Adrenal gland (tissue), 19 donors: ENCODE measurements at places on chromosomes 5 and 9.
A peak's percentile ranks its signal among the peaks of the same experiment; 100 is the strongest.

- peaks cover 10% of the 10 kb centered on the region for H3K4me1 ChIP-seq
- H3K4me3 ChIP-seq: no peak overlapping the region
- H3K27ac ChIP-seq: no peak overlapping the region
- peak; percentile 39 for DNase-seq
Observed at GRCh38 chr5:172144291-172144815, 43.7 kb downstream of the STK10 start.

DNA sequence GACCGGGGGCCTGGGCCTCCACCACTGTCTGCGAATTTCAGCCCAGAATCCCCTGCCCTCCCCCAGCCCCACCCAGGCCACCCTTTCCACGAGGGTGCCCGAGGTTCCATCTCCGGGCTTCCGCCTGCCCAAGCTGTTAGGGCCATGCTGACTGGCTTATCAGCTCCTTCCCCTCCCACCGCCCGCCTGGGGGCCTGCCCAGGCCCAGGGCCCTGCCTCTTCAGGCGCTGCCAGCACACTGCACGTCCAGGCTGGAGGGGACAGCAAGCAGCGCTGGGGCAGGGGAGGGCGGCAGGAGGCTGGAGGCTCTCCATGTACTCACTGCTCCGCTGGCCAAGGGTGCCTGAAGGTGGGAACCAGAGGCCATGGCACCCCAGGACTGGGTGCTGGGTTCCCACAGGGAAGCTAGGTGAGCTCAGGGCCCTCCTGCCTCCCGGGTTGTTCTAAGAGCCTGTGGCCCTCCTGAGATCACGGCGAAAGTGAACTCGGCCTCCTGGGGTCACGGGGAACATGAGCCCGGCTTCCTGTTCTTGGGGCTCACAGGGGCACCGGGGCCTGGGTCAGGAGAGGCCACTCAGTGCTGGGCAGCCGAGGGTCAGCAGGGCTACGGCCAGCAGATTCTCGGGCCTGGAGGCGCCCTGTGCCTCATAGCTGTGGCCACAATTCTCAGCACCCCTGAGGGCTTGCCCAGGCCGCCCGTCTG, 57.7 kb upstream of the EGFL7 start:
- DNase-seq: no peak
- H3K4me1 ChIP-seq: no peaks in the 10 kb centered on the region
- H3K36me3 ChIP-seq: no peaks in the 10 kb centered on the region
- no peaks in the 10 kb centered on the region for H3K27me3 ChIP-seq
- H3K27ac ChIP-seq: no peak overlapping the region

DNA sequence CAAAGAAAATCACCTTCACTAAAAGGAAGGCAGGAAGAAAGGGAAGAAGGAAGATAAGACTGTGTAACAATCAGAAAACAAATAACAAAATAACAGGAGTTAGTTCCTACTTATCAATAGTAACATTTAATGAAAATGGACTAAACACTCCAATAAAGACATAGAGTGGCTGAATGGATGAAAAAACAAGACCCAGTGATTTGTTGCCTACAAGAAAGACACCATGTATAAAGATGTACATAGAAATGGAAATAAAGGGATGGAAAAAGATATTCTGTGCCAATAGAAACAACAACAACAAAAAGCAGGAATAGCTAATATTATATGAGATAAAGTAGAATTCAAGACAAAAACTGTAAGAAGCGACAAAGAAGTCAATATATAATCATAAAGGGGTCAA, 116.8 kb downstream of the LURAP1L start:
- no peaks in the 10 kb centered on the region for H3K27me3 ChIP-seq
- no peaks in the 10 kb centered on the region for H3K36me3 ChIP-seq
- no peak overlapping the region for H3K4me3 ChIP-seq
- no peak overlapping the region for H3K27ac ChIP-seq
- DNase-seq: no peak

DNA sequence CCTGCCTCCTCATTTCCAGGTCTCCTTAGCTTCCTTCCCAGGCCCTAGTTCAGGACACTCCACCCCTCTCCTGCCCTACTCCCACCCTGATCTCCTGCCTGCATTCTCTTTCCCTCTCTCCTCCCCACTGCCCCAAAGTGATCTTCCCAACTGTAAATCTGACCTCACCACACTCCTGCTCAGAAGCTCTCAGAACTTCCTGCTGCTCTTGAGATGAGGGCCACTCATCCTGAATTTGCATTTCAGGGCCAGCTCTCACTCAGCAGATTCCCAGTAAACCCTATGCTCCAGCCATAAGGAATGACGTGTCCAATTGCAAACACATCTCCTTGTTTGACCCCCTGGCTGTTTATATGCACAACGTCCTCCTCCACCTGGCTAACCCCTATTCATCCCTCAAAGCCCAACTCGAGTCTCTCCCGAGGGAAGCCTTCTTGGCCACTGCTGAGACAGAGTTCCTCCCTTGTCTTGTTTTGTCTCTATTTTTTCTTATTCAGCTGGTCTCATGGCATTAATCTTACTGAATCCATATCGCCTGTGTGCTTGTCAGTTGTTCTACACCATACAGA, 95.0 kb downstream of the NSG2 start:
- H3K4me1 ChIP-seq: peaks cover 4% of the 10 kb centered on the region
- no peaks in the 10 kb centered on the region for H3K27me3 ChIP-seq
- no peaks in the 10 kb centered on the region for H3K36me3 ChIP-seq
- DNase-seq: no peak

- no peaks in the 10 kb centered on the region for H3K27me3 ChIP-seq
- H3K4me1 ChIP-seq: peaks cover 8% of the 10 kb centered on the region
- DNase-seq: peak; percentile 63
- no peak overlapping the region for H3K4me3 ChIP-seq
Observed at GRCh38 chr5:140054086-140054689, 11.1 kb upstream of the NRG2 start.

DNA sequence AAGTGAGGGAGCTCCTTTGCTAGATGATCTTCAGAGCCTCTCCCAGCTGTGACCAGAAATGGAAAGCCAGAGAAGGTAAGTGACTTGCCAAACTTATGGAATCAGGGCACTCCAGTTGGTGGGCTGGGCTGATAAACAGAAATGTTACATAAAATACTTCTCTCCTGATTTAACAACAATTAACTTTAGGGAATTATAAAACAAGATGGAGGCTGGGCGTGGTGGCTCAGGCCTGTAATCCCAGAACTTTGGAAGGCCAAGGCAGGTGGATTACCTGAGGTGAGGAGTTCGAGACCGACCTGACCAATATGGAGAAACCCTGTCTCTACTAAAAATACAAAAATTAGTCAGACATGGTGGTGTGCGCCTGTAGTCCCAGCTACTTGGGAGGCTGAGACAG, 899 bp upstream of the MED10 start:
- no peak overlapping the region for H3K4me3 ChIP-seq
- H3K36me3 ChIP-seq: no peaks in the 10 kb centered on the region
- no peak overlapping the region for H3K27ac ChIP-seq
- no peak for DNase-seq
- peaks cover 7% of the 10 kb centered on the region for H3K4me1 ChIP-seq
- no peaks in the 10 kb centered on the region for H3K27me3 ChIP-seq

GRCh38 chr5:10489810-10490426, 48.2 kb downstream of the ROPN1L start:
- H3K36me3 ChIP-seq: no peaks in the 10 kb centered on the region
- no peak for DNase-seq
- no peaks in the 10 kb centered on the region for H3K4me1 ChIP-seq
- no peak overlapping the region for H3K4me3 ChIP-seq

DNA sequence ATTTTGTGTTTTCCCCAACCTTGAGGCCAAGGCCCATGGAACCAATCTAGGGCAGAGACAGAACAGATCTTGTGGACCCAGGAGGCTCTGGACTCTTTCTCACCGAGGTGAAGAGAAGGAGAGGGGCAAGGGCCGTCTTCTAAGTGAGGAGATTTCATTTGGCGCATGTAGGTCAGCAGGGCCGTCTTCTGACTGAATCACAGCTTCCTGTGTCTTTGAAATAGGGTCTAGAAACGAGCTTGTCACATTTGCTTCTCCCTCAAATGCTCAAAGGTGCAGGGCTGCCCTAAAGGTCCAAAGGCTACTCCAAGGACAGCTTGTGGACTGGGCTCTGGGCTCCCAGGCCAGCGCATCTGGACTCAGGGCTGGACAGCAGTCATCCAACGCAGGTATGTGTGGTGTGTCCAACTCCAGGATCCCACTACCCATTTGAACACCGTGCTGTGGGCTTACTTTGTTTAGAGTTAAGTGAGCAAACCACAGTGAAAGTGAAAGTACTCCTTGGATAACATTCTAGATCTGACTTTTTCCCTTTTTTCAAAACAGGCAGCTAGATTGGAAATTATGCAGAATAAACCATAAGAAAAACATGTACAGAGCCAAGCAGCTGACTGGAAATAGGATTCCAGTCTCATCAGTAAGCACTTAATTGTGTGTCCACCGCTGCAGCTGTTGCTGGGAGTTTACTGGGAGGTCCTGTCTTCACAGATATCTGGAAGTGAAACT, 357.0 kb downstream of the GADD45G start:
- no peak overlapping the region for H3K4me3 ChIP-seq

GRCh38 chr9:117315236-117315635, 99.6 kb downstream of the ASTN2 start:
- H3K27me3 ChIP-seq: no peaks in the 10 kb centered on the region
- H3K27ac ChIP-seq: no peak overlapping the region
- H3K36me3 ChIP-seq: no peaks in the 10 kb centered on the region

DNA sequence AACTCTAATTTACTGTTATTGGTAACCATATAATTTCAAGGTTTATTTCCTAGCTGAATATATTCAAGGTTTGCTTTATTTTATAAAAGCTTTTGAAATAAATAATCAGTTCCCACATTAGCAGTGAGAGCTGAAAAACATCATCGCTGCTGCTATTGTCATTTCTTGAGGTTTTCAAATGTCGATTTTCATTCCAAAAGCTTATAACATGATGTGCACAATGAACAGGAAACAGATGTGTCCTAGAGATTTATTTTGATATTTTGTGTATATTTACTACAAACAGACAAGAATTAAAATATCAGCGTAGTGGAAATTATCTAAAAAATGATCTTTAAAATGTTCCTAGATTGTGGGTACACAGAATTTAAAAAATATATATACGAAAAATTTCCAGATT, 10.5 kb upstream of the ITGA1 start:
- no peaks in the 10 kb centered on the region for H3K27me3 ChIP-seq
- no peak overlapping the region for H3K27ac ChIP-seq
- H3K4me1 ChIP-seq: peaks cover 24% of the 10 kb centered on the region
- H3K4me3 ChIP-seq: no peak overlapping the region

- DNase-seq: no peak
- H3K4me1 ChIP-seq: peaks cover 32% of the 10 kb centered on the region
- H3K27ac ChIP-seq: peak overlapping the region; percentile 11
- H3K36me3 ChIP-seq: no peaks in the 10 kb centered on the region
Observed at GRCh38 chr5:154713615-154714125, 41.5 kb upstream of the LARP1 start.

DNA sequence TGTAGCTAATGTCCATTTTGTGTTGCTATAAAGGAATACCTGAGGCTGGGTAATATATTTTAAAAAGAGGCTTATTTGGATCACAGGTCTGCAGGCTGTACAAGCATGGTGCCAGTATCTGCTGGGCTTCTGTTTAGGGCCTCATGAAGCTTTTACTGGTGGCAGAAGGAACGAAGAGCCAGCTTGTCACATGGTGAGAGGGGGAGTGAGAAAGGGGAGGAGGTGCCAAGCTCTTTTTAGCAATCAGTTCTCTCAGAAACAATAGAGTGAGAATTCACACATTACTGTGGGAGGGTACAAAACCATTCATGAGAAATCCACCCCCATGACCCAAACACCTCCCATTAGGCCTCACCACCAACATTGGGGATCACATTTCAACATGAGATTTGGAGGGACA, 340.9 kb downstream of the RASEF start:
- DNase-seq: no peak
- no peak overlapping the region for H3K4me3 ChIP-seq
- no peaks in the 10 kb centered on the region for H3K4me1 ChIP-seq
- no peaks in the 10 kb centered on the region for H3K27me3 ChIP-seq

GRCh38 chr5:122077366-122078115, 518 bp downstream of the LOX start:
- no peak overlapping the region for H3K27ac ChIP-seq
- H3K4me3 ChIP-seq: no peak overlapping the region
- DNase-seq: peak; percentile 10
- no peaks in the 10 kb centered on the region for H3K36me3 ChIP-seq
- no peaks in the 10 kb centered on the region for H3K27me3 ChIP-seq

DNA sequence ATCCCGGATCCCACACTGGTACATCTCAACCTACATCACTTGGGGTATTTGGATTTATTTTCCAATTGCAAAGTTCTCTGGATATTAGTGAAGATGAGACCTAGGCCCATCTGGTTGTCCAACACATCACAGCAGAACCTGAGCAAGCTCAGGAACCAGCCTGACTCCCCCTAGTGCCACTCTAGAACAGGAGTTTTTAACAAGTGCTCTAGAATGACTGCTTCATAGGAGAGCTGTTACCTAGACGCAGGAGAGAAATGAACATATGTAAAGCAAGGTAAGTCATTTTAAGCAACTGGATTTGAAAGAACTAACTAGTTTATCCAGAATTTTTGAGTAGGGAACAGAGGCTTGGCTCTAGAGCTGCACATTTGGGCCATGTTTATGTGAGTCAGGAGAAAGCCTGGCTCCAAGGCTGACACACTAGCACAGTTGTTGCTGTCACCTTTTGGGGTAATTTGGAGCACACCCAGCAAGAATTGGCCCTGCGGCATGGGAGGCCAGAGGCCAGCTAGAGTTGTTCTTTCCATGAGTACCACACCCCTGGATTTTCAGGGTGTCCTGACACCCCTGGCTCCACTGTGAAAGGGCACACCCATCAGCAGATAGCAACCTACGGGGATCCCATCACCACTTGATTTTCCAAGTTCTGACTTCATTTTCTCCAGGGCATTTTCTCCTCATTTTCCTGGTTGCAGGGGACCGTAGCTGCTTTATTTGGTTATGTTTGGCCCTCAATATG, 110.9 kb upstream of the LPAR1 start:
- no peaks in the 10 kb centered on the region for H3K27me3 ChIP-seq
- H3K36me3 ChIP-seq: no peaks in the 10 kb centered on the region
- no peak overlapping the region for H3K27ac ChIP-seq
- no peak overlapping the region for H3K4me3 ChIP-seq
- H3K4me1 ChIP-seq: no peaks in the 10 kb centered on the region

GRCh38 chr5:154866841-154867240, 8.4 kb downstream of the CNOT8 start:
- no peak overlapping the region for H3K27ac ChIP-seq
- H3K4me1 ChIP-seq: peaks cover 24% of the 10 kb centered on the region
- no peaks in the 10 kb centered on the region for H3K27me3 ChIP-seq
- no peak overlapping the region for H3K4me3 ChIP-seq
- no peaks in the 10 kb centered on the region for H3K36me3 ChIP-seq

- no peaks in the 10 kb centered on the region for H3K27me3 ChIP-seq
- DNase-seq: no peak
- H3K27ac ChIP-seq: no peak overlapping the region
- H3K36me3 ChIP-seq: no peaks in the 10 kb centered on the region
- H3K4me3 ChIP-seq: no peak overlapping the region
Observed at GRCh38 chr5:113447498-113448050, 12.8 kb upstream of the TSSK1B start.

DNA sequence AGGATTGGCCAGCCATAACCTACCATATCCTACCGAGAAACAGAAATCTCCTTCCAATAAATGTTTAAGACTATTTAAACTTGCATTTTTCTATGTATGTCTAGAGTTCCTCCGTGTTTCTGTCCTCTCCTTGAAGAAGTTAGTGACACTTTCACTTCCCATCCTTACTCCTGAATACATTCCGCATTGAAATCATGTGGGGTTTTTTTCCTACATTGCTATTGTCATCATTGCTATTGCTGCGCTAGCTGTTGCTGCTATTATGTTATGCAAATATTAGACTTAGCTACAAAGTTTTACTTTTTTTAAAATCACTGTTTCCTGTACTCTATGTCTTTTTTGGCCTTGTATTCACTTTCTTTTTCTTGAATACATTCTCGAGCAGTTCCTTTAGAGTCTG, 83.3 kb upstream of the NEK6 start:
- no peak overlapping the region for H3K4me3 ChIP-seq
- no peaks in the 10 kb centered on the region for H3K36me3 ChIP-seq
- H3K27ac ChIP-seq: no peak overlapping the region
- H3K27me3 ChIP-seq: peaks cover 7% of the 10 kb centered on the region
- no peaks in the 10 kb centered on the region for H3K4me1 ChIP-seq
